ENCODE measurements at places on chromosomes 12 and 14.

GRCh38 chr12:29283969-29284700 lies 96.8 kb downstream of the ERGIC2 start:
- DNase-seq, result no peak
- H3K27me3 ChIP-seq, result no peaks in the 10 kb centered on the region
- no peaks in the 10 kb centered on the region for H3K4me1 ChIP-seq
- no peak overlapping the region for H3K27ac ChIP-seq
- H3K4me3 ChIP-seq, result no peak overlapping the region

DNA sequence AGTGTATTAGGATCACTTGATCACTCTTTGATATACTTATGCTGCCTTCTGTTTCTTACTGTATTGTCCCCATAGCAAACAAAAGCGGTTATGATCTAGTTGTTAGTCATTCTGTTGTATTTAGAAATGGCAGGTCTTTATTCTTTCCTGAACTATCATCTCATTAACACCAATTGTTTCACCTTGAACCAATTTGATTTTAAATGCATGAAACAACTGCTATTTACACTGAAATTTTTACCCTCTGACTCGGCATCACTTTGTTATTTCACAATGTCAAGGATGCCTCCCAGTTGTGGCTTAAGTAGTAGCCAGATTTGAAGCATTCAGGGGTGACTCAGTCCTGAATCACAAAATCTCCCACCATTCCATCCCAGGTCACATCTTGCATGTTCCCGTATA lies 303.5 kb downstream of the EGLN3 start:
- no peaks in the 10 kb centered on the region for H3K36me3 ChIP-seq
- DNase-seq, result no peak

DNA sequence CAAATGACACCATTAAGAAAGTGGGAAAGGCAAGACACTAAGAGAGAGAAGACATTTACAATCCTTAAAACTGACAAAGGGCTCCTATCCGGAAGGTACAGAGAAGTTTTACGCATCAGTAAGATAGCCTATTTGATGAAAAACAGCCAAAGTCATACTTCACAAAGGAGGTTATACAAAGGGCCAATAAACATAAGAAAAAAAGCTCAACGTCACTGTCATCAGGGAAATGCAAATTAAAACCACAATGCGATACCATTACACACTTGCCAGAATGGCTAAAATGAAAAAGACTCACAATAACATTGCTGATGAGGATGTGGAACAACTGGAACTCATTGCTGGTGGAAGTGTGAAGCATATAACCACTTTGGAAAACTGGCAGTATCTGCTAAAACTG lies 168.6 kb upstream of the FAR2 start:
- H3K4me1 ChIP-seq, result no peaks in the 10 kb centered on the region
- H3K4me3 ChIP-seq, result no peak overlapping the region
- H3K36me3 ChIP-seq, result no peaks in the 10 kb centered on the region
- no peak for DNase-seq
- H3K27ac ChIP-seq, result no peak overlapping the region
- H3K27me3 ChIP-seq, result peaks cover 2% of the 10 kb centered on the region

DNA sequence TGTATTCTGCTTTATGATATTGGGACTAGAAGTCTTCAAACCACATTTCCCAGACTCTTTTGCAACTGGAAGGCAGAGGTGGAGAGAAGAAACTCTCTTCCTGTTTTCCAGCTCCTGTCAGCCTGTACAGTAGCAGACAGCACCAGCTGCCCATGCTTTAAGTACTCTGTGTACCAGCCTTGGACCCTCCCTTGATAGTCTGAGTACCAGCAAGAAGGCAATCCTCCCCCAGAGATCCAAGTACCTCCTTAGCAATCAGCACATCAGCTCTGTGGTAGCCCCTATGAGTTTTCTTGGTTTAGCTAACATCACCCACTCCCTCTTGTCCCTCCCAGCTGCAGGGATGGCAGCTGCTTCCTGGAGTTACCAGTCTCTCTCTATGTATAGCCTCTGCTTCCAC lies 56.3 kb downstream of the STXBP6 start:
- DNase-seq, result no peak
- no peaks in the 10 kb centered on the region for H3K36me3 ChIP-seq
